HFFc6 (cell line): ENCODE measurements at places on chromosomes 11 and 22. TPM values are rescaled to one million over a fixed set of nuclear protein-coding genes. Genes with fewer than 3 reads are reported as not detected.

- DNase-seq: no peak
Observed at GRCh38 chr22:47057916-47058585, 295.6 kb downstream of the TBC1D22A start.

DNA sequence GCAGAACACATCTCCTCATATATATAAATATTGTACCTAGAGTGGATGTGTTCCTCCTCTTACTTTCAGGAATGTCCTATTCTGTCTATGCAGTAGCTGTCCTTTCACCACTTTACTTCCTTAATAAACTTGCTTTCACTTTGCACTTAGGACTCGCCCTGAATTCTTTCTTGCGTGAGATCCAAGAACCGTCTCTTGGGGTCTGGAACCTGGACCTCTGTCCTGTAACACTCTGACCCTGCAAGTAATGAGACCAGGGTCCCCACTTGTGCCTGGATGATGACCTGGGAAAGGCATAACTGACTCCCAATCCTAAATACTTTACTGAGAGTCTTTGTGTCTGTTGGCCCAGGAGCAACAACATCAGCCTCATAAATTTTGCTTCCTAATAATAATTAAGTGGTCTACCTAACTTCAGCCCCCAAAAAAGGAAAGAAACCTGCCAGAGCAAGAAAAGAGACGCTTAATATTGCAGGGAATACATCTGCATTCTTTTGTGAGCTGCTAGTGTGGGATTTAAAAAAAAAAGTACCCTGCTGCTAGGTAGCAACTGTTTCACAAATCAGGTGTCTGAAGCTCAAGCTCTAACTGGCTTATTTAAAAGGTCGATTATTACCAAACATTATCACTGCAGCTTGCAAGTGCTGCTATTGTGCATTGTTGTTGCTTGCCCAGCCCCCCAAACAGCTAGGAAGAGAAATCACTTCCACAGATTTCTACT, 69.3 kb downstream of the FAM168A start:
- no peak for DNase-seq

The MUC6 gene
- not detected in 2 replicates for total RNA-seq

- DNase-seq: no peak
Observed at GRCh38 chr11:122664188-122664587, 8.7 kb downstream of the UBASH3B start.

- DNase-seq: peak; percentile 90
Observed at GRCh38 chr11:58905721-58906547, 33.4 kb upstream of the GLYATL1 start.

- DNase-seq: no peak
Observed at GRCh38 chr11:17102462-17102861, 25.0 kb upstream of the RPS13 start.

GRCh38 chr11:75204012-75204674, 36.4 kb upstream of the TPBGL start:
- DNase-seq: no peak

The TTC36 gene
- 0.46 to 0.88 TPM (median 0.58 TPM) in 3 replicates for total RNA-seq

DNA sequence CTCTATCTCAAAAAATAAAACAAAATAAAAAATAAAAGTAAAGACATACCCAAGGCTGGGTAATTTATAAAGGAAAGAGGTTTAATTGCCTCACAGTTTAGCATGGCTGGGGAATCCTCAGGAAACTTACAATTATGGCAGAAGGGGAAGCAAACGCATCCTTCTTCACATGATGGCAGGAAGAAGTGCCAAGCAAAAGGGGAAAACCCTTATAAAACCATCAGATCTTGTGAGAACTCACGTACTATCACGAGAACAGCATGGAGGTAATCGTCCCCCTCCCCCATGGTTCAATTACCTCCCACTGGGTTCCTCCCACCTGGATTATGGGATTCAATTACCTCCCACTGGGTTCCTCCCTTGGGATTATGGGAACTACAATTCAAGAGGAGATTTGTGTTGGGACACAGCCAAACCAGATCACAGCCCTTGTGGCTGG, 8.3 kb upstream of the SSTR3 start:
- DNase-seq: no peak

The TSSK2 gene
- not detected in 3 replicates for total RNA-seq

DNA sequence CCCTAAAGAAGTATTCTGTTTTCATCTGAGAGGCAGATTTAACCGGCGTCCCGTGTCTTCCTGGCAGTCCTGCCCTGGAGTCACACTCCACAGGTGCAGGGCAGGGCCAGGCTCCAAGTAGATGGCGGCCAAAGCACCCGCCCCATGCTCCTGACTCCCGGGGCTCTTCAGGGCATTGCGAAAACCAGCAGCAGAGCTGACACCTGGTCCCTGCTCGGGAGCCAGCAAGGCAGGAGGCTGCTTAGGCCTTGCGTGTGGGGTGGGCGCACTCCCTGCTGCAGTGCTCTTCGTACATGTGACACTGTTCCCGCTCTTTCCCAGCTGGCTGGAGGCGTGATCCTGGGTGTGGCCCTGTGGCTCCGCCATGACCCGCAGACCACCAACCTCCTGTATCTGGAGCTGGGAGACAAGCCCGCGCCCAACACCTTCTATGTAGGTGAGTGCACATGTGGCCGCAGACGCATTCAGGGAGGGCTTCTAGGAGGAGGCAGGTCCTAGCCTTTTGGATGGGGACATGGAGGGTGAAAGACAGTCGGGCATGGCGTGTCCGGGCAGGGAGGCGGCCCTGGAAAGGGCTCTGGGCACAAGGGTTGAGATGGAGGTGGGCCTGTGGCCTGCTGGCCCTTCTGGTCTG, 10.3 kb upstream of the TSSC4 start:
- no peak for DNase-seq

- peak; percentile 33 for DNase-seq
Observed at GRCh38 chr11:105466582-105467228, 143.2 kb upstream of the GRIA4 start.

DNA sequence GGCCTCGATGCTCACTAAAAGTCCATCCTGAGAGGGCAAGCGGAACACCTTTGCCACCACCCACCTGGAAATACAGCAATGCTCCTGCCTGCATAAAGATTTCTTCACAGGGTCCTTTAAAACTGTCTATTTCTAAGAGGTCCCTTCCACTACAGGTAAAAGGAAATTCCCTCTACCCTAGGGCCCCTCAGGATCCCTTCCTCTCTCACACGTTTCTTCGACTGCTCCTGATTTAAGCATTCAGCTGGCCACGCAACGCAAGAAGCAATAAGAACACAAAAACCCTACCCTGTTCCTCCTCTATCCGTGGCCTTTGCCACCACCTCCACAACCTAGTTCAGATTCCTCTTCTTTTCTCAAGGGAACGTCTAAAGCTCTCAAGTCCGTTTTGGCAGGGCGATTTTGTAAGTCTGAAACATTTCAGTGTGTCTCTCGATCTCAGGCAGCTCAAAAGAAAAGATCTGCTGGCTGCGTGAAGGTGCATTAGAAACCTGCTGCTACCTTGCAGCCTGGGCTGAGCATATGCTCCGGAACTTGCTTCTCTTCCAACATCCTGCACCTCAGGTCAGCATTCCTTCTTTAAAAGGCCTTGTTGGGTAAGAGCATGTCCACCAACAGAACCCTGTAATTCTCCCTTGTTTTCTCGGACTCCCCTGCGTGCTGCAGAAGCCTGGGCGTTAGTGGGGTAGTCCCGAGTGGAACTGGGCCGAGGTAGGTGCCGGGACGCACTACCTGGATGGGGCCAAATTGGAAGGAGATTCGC, 1.6 kb downstream of the LGR4 start:
- no peak for DNase-seq

GRCh38 chr11:134644476-134645456, 232.7 kb upstream of the B3GAT1 start:
- DNase-seq: no peak

DNA sequence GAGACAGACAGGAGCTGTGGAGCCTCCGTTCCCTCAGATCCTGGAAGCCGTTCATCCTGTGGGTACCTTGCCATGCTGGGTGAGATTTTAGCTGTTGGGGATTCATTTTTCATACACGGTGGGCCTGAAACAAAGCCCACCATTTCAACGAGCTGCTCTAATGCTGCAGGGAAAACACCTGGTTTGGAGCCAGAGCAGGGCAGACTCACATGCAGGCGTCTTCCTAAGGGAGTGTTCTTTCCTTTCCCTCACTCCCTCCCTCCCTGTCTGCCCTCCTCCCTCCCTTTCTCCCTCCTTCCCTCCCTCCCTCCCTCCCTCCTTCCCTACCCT, 52.5 kb downstream of the CD6 start:
- no peak for DNase-seq

- no peak for DNase-seq
Observed at GRCh38 chr11:61367406-61367805, 5.2 kb downstream of the TMEM138 start.

The CDC45 gene
- total RNA-seq: 7.9 to 17.4 TPM (median 13.2 TPM) in 3 replicates

- DNase-seq: peak; percentile 10
Observed at GRCh38 chr11:64036087-64037026, 626 bp downstream of the FLRT1 start.

GRCh38 chr22:24441406-24442351, 14.3 kb downstream of the ADORA2A start:
- no peak for DNase-seq

DNA sequence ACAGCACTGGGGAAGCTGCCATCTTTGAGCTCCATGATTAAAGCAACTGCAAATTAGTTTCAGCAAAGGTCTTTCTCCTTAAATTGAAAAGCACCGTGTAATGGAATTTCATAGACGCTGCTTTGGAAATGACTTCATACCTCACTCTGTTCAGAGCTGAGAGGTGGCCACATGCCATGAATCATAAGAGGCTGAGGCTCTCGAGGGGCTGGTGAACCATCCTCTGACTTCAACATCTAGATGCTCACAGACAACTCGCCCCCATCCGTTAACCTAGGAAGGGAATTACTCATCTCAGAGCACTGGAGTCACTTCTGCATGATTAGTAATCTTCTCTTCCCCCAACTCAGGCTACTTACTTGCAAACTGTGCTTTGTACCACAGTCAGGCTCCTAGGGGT, 122.3 kb downstream of the RCN1 start:
- peak; percentile 78 for DNase-seq

The RAPSN gene
- total RNA-seq: 0.15 TPM in 1 of 3 replicates, not detected in the others

GRCh38 chr11:3058753-3059664, 1.8 kb upstream of the CARS1 start:
- DNase-seq: peak; percentile 88

- no peak for DNase-seq
Observed at GRCh38 chr11:125941267-125941618, 4.6 kb upstream of the VSIG10L2 start.

DNA sequence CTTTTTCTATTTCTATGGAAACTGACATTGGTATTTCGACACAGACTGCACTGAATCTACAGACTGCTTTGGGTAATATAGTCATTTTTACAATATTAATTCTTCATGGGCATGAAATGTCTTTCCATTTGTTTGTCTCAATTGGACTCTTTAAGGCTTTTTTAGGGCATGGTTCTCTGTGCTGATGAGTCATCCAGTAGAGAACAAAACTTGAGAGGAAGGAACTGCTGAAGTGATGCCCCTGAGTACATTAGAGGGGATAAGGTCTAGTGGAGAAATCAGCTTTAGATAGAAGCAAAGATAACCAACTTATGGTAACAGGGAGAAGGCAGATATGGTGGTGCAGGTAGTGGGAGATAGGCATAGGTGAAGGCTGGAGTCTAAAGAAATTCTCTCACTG, 25.1 kb downstream of the TSG101 start:
- no peak for DNase-seq

DNA sequence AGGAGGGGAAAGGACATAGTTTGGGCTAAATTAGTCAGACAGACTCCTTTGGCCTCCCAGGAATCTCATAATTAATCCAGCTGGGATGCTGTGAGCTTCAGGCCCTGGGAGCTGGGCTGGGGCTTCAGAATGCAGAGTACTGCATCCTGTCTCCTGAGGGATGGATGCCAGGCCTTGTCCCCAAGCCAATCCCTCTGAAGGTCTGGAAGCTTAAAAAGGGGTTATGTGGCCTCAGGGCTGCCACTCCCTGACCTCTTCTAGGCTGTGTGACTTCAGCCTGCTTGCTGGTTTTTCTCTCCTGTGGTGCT, 6.9 kb upstream of the LRRC32 start:
- peak; percentile 4 for DNase-seq

DNA sequence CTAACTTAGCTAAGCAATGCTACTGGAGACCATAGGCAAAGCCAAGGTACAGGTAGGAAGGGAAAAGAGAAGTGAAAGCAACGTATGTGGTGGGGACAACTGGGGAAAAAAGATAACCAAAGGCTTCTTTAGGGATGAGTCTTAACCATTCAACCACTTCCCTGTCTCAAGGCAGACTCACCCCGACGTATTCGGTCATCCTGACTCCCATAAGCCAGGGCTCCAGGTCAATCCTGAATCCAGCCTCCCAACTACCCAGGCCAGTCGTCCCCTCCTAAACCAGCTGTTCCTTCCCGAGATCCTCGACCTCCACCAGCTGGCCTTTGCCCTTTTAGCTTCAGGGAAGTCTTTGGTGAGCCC, 330 bp downstream of the ACP2 start:
- peak; percentile 32 for DNase-seq

- DNase-seq: no peak
Observed at GRCh38 chr11:121672630-121673487, 220.1 kb upstream of the SORL1-AS1 start.

The TEX54 gene
- not detected in 3 replicates for total RNA-seq

- DNase-seq: no peak
Observed at GRCh38 chr22:40084246-40084645, 89.5 kb downstream of the FAM83F start.

The ILK gene
- 212 to 237 TPM (median 224 TPM) in 3 replicates for total RNA-seq

DNA sequence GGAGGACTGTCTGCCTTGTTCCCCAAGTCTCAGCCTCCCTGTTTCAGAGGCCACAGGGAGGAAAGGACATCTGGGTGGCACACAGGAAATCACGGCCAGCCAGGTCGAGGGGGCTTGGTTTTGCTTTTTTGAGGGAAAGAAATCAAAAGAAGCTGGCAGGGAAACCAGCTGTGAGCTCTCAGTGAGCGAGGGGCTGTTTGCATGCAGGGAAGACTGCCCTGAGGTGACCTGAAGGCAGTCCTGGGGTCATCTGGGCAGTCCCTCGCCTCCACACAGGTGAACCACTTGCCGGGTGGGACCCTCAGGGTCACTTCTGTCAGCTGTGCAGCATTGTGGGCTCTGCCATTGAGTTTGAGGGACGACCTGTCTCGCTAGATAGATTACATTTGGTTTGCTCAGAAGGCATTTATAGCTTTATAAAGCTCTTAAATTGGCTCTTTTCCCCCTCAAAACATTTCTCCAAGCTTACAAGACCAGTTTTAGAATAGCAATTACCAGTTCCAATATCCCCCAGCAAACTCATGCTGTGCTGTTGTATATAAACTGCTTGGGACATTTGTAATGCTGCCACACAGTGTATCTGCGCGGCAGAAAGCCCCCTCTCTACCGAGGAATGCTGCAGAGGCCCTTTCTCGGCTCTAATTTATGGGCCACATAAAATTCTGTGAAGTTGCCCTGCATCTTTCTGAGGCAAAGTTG, 28.3 kb downstream of the PKNOX2 start:
- DNase-seq: no peak

GRCh38 chr11:94043241-94043640, 22.1 kb downstream of the HEPHL1 start:
- no peak for DNase-seq

DNA sequence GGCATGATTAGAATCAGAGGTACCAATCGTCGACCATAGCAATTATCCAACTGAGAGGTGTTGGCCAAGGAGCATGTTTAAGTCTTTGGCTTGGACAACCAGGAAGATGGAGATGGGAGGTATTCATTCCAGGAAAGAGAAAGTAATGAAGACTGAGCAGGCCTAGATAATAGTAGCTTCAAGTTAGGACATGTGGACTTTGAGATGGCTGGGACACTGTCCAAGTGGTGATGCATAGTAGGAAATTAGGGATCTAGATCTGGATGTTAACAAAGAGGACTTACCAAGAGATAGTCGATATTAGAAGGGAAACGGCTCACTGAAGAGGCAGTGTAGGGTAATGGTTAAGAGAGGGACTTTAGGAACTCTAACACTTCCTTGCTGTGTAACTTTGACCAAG, 266.7 kb downstream of the FAM76B start:
- DNase-seq: no peak

GRCh38 chr11:80441821-80442220, 1001.0 kb upstream of the TENM4 start:
- DNase-seq: no peak
